Anterior cingulate cortex (tissue), 58 donors: ENCODE measurements at places on chromosomes 11 and 22.
A peak's percentile ranks its signal among the peaks of the same experiment; 100 is the strongest.

DNA sequence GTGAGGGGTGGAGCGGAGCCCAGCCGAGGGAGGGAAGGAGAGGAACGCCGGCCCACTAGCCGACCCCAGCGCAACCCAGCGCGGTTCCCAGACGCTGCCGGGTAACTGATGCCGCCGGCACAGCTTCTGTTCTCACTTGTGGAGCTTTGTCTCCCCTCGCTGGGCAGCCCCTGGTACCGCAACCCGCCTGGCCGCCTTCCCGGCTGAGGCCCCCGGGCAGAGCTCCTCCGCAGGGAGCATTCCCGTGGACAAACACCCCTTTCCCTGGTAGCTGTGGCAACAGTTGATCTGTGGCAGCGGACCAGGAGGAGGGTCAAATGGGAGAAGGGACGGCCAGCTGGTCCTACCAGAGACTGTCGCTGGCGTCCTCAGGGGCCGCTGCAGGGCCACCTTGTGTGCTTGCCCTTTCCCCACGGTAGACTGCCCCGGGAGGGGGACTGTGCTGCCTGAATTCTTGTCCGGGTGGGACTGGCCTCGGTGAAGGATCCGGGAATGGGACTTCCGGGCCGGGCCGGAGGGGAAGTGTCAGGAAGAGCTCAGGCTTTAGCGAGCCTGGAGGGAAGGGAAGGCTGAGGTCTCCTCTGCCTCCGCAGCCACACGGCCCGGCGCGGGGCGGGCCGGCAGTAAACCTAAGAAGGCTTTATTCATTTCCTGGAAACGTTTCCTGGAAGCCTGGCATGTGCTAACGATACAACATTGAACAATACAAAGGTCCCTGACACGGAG, 468.0 kb downstream of the OPCML start:
- peak; percentile 48 for DNase-seq

DNA sequence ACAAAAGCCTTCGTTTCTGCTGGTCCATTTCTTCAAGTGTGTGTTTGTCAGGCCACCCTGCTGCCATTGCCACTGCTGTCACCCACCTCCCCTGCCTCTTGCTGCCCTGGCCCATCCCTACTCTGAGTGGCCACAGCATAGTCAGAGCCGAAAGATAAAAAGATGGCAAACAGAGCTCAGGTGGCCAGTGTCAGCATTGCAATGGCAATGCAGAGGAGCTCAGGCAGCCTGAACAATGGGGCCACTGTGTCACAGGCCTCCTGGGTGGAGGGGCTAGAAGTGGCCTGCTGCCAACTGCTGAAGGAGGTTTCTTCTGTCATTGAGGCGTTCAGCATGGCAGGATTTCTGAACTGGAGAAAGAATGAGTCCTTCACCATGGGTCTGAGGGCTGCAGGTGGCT, 137.1 kb downstream of the CSNK2A3 start:
- DNase-seq = no peak

GRCh38 chr11:95922536-95923438, 1.1 kb downstream of the MTMR2 start:
- DNase-seq = no peak

DNA sequence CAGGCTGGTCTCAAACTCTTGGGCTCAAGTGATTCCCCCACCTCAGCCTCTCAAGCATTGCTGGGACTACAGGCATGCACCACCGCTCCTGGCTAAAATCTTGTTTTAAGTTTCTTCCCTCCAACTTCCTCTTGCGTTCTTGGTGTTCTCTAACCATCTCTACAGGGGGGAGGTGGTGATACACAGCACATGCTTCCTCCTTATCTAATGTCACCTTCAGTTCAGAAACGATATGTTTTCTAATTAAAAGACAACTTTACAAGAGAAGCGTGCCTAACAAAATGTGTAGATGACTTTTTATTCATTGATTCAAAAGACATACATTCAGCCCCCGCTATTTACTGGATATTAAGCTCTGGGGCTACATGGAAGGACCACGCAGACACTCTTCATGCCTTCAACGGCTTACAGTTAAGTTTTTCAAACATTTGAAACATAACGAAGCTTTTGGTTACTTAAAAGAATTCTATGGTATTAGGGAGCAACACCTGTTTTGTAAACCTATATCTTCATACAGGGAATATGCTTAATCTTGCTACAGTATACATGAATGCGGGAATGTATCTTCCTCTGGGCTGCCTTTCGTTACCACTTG, 933 bp upstream of the DLAT start:
- no peak for DNase-seq

DNA sequence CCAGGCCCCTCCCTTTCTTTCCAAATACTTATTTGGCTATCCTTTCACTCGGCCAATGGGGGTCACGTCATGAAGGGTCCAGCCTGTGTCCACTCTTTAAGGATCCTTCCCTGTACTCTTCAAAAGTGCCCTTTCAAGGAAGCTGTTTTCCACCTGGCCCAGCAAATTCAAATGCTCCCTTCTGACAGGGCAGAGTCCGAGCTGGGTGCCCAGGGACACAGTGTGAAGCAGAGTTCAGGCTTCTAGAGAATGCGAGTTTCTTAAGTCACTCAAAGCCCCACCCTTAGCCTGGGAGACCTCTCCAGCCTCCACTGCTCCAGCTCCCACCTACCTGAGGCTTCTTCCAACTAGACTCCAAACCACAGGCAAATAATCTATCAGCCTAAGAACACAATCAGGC, 5.5 kb upstream of the APOA1 start:
- DNase-seq = no peak
